ENCODE measurements at places on chromosomes 1 and 21.

DNA sequence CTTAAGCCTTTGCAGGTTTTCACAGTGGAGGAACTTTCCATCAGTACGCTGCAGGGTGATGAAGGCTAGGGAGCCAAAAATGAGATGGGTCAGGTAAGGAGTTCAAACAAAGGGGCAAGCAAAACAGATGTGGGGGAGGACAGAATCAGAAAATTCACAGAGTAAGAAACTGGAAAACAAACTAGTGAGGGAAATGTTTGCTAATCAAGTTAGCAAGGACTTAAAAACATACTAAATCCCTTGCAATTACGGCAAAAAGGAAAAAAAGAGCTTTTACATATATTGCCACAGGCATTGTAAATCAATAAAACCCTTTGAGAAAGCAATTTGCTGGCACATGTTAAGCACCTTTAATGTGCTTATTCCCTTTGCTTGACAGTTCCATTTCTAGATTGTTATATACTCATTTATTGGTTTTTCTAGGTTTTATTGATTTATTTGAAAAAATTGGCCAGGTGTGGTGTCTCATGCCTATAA, 45.8 kb upstream of the SERBP1 start:
- DNase-seq, result no peak

DNA sequence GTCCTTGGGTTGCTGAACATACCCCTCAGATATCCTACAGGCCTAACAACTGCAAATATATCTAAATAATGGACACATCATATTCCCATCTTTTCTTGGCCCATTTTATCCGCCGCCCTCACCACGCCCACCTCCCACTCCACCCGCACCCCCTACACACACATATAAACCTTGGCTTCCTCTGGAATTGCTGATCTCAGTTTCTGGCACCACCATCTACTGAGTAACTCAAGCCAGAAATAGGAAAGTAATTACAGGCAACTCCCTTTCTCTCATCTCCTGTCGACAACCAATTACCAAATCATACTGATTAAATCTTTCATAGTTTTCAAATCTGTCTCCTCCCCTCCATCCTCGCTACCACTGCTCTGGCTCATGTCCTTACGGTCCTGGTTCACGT, 4.7 kb downstream of the RGS8 start:
- no peak for DNase-seq

DNA sequence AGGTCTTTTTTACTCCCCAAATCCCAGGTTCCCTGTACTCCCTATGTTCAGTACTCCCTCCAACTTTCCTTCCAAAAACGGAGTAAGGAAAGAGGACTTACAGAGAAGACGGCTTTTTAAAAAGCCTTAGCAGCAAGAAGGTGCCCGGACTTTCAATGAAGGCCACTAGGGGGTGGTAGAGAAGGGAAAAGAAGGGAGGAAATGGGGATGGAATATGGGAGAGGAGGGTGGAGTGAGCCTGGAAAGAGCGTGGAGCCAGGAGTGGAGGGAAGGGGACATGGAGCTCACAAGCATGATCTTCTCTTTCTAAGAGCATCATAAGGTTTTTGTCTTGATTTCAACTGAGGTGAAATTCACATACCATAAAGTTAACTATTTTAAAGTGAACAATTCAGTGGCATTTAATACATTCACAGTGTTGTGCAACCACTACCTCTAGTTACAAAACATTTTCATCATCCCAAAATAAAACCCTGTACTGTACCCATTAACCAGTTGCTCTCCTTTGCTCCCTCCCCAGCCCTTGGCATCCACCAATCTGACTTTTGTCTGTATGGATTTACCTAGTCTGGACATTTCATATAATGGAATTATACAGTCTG, 129.9 kb downstream of the ZNF281 start:
- no peak for DNase-seq

GRCh38 chr1:150706091-150706490, 9.1 kb upstream of the GOLPH3L start:
- DNase-seq, result no peak

- DNase-seq, result no peak
Measured at GRCh38 chr1:97245026-97245425, 523.4 kb downstream of the PTBP2 start.

GRCh38 chr1:152348447-152348846, 11.4 kb downstream of the FLG2 start:
- no peak for DNase-seq

- no peak for DNase-seq
Measured at GRCh38 chr1:16120940-16121410, 34.9 kb downstream of the EPHA2 start.

- DNase-seq, result no peak
Measured at GRCh38 chr1:82491301-82492048, 690.7 kb downstream of the ADGRL2 start.

DNA sequence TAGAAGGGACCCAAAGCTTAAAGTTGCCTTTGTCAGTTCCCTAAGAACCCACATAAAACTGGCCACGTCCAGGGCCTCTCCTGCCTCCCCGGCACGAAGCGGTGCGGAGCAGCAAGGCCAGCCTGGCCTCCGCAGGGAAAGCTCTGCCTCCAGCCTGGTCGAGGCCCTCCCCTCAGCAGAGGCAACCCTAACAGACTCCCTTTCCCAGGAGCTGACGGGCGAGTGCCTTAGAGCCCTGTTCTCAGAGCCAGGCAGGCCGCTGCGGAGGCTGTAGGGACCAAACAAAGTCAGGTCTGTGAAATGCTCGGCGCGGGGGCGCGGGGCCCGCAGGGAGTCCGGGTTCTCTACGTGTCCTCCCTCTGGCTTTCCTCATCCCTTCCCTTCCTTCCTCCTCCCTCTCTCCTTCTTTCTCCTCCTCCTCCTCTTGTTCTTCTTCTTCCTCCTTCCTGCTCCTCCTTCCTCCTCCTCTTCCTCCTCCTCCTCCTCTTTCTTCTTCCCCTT, 40.7 kb downstream of the RIPK4 start:
- no peak for DNase-seq

- DNase-seq, result no peak
Measured at GRCh38 chr1:40301541-40302299, 15.4 kb downstream of the COL9A2 start.

- DNase-seq, result no peak
Measured at GRCh38 chr1:93758842-93759515, 77.3 kb upstream of the BCAR3 start.

DNA sequence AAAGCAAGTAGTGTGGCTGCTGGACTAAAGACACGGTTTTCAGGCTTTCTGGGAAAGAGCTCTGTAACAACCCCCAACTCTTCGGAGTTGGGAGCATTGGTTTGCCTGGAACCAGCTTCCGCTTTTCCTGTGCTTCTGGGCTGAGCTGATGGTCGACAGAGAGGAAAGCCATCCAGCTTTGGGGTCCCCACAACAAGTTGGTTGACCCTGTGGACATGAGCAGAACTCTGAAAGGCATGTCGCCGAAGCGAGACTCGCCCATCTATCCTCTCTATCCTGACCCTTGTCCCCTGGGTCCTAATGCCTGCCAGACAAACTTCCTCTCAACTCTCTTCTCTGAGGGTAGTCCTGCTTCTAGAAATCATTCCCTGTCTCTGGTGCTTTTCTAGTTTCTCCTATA, 31.9 kb upstream of the FCGR2A start:
- DNase-seq, result no peak

- no peak for DNase-seq
Measured at GRCh38 chr1:24317956-24318614, 1.1 kb upstream of the GRHL3 start.

DNA sequence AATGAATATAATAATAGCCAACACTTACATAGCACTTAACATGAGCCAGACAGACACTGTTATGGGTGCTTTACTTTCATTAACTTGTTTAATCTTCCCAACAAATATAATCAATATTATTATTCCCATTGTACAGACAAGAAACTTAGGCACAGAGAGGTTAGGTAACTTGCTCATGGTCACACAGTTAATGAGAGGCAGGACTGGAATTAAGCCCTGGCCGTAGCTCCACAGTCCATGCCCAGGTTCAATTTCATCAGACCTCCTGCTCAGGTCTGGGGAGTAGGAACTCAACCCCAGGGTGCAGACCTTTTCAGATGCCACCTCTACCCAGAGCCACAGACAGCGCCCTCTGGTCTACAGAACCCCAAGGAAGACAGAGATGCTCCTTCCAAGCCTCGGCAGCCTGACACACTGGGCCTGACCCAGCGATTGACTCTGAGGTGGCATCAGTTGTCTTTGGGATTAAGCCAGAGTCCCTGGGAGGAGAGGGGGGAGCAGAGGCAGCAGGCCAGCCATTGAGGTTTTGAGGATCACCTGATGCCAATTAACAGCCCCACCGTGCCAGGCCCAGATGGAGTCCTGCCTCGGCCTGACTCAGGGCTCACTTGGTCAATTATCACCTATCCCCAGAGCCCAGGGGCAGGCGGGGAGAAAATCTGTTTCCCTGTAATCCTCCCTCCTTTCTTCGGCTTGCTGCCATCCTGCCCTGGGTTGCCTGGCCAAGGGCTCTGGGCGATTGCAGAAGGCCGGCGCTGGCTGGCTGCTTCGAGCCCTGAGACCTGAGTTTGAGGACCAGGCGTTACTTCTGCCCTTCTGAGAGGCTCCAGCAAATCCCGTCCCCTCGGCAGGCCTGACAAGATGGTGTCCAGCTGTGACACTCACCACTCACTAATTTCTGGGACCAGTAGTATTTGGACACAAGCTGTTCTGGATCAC, 116.7 kb downstream of the LACTBL1 start:
- no peak for DNase-seq

Data from stimulated activated CD8-positive, alpha-beta memory T cell treated with anti-CD3 and anti-CD28 coated beads, Interleukin-15, amount 100 ng/mL, for 24 hours (primary cell).